T-helper 2 cell treated with Interferon-gamma antibody and Interleukin-4, amounts not matched to agents 100 ng/mL and 5 ng/mL, for 36 hours (primary cell): ENCODE measurements at places on chromosomes 2 and 18. TPM values are rescaled to one million over a fixed set of nuclear protein-coding genes. Genes with fewer than 3 reads are reported as not detected.

SLC14A1 gene
- 2.4 and 2.8 TPM in 2 replicates for total RNA-seq

BOK gene
- 0.05 TPM in 1 of 2 replicates, not detected in the other for total RNA-seq

SMPD4 gene
- 74.5 and 79.0 TPM in 2 replicates for total RNA-seq

SFTPB gene
- not detected in 2 replicates for total RNA-seq

RNF144A gene
- 36.4 and 43.8 TPM in 2 replicates for total RNA-seq
